SK-N-SH (cell line): ENCODE measurements at places on chromosomes 11 and 22. TPM values are rescaled to one million over a fixed set of nuclear protein-coding genes. Genes with fewer than 3 reads are reported as not detected.

GRCh38 chr11:121723246-121723741 is 270.5 kb upstream of the SORL1-AS1 start:
- no peak for DNase-seq

GRCh38 chr11:65574811-65575567 is 864 bp upstream of the EHBP1L1 start:
- no peak for DNase-seq

GRCh38 chr11:103586756-103587155 is 449.7 kb upstream of the DDI1 start:
- DNase-seq, result no peak

C11orf52 gene
- polyA plus RNA-seq, result not detected in 2 replicates
